ENCODE measurements at places on chromosomes 11 and 22. TPM values are rescaled to one million over a fixed set of nuclear protein-coding genes. Genes with fewer than 3 reads are reported as not detected.

DNA sequence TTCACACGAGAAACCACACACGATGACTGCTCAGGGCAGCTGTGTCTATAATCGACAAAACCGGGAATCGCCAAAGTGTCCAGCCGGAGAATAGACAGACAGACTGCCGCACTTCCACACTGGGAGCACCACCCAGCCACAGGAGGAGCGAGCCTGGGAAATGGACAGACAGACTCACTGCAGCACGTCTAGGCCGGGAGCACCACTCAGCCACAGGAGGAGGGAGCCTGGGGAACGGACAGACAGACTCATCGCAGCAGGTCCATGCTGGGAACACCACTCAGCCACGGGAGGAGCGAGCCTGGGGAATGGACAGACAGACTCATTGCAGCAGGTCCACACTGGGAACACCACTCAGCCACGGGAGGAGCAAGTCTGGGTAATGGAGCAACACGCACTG lies 137.2 kb downstream of the BRD1 start:
- no peak overlapping the region for H3K27ac ChIP-seq
- H3K4me1 ChIP-seq: no peaks in the 10 kb centered on the region
- no peaks in the 10 kb centered on the region for H3K36me3 ChIP-seq

Gene FXYD2
- total RNA-seq: 4.0 TPM

- DNase-seq: no peak
- H3K36me3 ChIP-seq: no peaks in the 10 kb centered on the region
- peaks cover 16% of the 10 kb centered on the region for H3K27me3 ChIP-seq
- no peak overlapping the region for H3K4me3 ChIP-seq
- no peaks in the 10 kb centered on the region for H3K4me1 ChIP-seq
- no peak overlapping the region for H3K27ac ChIP-seq
Measured at GRCh38 chr22:32737811-32738497, 63.6 kb upstream of the TIMP3 start.

Gene RFPL2
- total RNA-seq: 1.5 TPM

DNA sequence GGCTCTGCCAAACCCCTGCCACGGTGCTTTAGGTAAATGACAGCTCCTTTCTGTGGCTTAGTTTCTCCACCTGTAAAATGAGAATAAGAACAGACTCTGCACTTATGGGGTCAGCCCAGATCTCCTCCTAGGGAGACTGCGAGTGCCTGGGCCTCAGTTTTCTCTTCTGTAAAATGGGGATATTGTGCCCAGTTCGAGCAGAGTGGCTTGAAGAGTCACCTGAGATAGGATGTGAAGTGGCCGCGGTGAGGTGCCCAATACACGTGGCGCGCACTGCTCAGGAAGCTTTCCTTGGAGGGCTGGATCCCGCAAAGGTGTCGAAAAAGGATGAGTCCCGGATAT lies 473 bp upstream of the EMID1 start:
- H3K4me3 ChIP-seq: no peak overlapping the region
- H3K36me3 ChIP-seq: no peaks in the 10 kb centered on the region
- no peaks in the 10 kb centered on the region for H3K27me3 ChIP-seq
- H3K27ac ChIP-seq: no peak overlapping the region
- DNase-seq: no peak

DNA sequence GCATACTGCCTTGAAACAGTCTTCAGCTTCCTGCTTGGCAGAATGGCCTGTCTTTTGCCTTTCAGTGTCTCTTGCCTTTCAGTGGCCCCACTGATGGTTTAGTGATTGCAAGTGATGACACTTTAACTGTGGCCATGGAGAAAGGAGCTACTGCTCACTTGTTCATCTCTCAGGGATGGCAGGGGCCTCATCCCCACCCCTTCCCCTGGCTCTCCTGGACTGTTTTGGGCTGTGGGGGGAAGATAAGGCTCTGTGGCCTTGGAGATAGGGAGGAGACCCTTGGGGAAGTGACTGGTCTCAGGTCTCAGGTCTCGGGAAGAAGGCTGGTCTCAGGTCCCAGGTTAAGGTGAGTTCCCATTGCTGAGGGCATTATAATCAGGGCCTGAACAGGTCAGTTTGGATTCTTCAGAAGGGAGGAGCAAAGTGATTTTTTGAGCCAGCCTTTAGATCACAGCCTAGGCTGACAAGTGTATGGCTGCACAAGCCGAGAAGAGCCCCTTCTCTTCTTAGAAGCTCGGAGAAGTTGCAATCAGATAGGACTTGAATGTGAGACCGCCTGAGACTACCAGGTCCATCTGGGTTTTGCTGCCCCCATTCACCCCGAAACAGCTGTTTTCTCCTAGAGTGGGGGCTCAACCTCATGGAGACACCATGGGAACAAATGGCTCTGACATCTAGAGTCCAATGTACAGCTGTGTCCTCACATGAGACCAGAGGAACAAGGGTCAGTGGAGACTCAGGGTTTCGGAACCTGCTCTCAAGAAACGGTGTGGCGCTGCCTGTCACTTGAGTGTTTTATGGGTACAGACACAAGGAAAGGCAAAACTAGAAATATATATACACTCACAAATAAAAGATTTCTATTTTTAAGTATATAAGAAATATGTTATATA lies 15.9 kb upstream of the P2RY2 start:
- peaks cover 5% of the 10 kb centered on the region for H3K27me3 ChIP-seq
- DNase-seq: no peak
- no peaks in the 10 kb centered on the region for H3K4me1 ChIP-seq
- H3K36me3 ChIP-seq: no peaks in the 10 kb centered on the region
- H3K4me3 ChIP-seq: no peak overlapping the region

Gene NNMT
- not detected for total RNA-seq

- peak; percentile 63 for DNase-seq
- H3K4me1 ChIP-seq: peaks cover 52% of the 10 kb centered on the region
- H3K4me3 ChIP-seq: peak overlapping the region; percentile 95
- H3K27me3 ChIP-seq: no peaks in the 10 kb centered on the region
- peak overlapping the region; percentile 45 for H3K27ac ChIP-seq
Measured at GRCh38 chr11:30326906-30327305, 4.0 kb downstream of the ARL14EP start.

Gene OR5A1
- not detected for total RNA-seq

Gene TIMM8B
- 14.5 TPM for total RNA-seq

Gene RBMXL2
- total RNA-seq: not detected

GRCh38 chr11:69572233-69572860 lies 68.6 kb upstream of the CCND1 start:
- H3K27ac ChIP-seq: no peak overlapping the region
- H3K4me3 ChIP-seq: no peak overlapping the region
- H3K4me1 ChIP-seq: no peaks in the 10 kb centered on the region
- no peaks in the 10 kb centered on the region for H3K36me3 ChIP-seq
- peaks cover 2% of the 10 kb centered on the region for H3K27me3 ChIP-seq

- no peak overlapping the region for H3K4me3 ChIP-seq
- H3K27ac ChIP-seq: no peak overlapping the region
- H3K4me1 ChIP-seq: no peaks in the 10 kb centered on the region
Measured at GRCh38 chr11:83760932-83761331, 474.8 kb upstream of the CCDC90B start.

DNA sequence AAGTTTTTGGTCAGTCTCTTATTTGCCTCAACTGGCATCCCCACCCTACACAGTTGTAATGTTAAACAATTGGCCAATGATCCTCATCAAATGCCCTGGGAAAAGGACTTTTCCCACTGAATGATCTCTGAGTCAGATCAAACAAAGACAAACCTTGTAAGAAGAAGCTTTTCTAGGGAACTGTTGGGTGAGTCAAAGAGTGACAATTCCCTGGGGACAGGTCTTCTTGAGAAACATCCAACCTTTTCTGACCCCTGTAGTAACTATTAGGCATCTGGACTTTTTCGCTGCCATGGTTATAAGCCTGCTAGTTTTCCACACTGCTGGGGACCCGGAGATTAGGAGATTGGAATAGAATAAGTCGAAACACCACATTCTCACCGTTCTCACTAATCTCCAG lies 789.8 kb upstream of the API5 start:
- DNase-seq: no peak
- no peak overlapping the region for H3K4me3 ChIP-seq
- H3K27ac ChIP-seq: no peak overlapping the region
